ENCODE measurements at places on chromosomes 6 and 20. TPM values are rescaled to one million over a fixed set of nuclear protein-coding genes. Genes with fewer than 3 reads are reported as not detected.

DNA sequence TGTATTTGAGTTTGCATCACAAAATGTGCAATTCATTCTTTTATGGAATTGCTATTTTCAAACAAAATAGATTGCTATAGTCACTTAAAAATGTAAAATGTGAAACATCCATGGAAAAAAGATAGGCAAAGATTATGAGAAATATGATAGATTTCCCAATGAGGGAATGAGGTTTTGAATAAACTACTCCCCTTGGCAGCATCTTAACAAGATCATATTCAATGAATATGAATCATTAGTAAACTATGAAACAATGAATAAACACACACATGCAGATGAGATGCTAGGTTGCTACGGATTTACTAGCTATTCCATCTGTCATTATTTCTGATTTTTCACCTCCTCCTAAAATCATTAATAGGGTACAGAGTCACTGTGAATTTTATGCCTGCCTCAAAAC, 401.8 kb downstream of the PHF3 start:
- H3K36me3 ChIP-seq, result no peaks in the 10 kb centered on the region
- H3K4me1 ChIP-seq, result no peaks in the 10 kb centered on the region
- no peak for DNase-seq
- no peak overlapping the region for H3K4me3 ChIP-seq
- H3K27ac ChIP-seq, result no peak overlapping the region

The AVP gene
- total RNA-seq, result not detected

The LRRN4 gene
- total RNA-seq, result not detected

- peaks cover 30% of the 10 kb centered on the region for H3K27me3 ChIP-seq
- DNase-seq, result no peak
- no peaks in the 10 kb centered on the region for H3K36me3 ChIP-seq
- H3K27ac ChIP-seq, result no peak overlapping the region
- H3K4me1 ChIP-seq, result no peaks in the 10 kb centered on the region
- H3K4me3 ChIP-seq, result no peak overlapping the region
Measured at GRCh38 chr6:138203315-138203714, 15.0 kb downstream of the PBOV1 start.

DNA sequence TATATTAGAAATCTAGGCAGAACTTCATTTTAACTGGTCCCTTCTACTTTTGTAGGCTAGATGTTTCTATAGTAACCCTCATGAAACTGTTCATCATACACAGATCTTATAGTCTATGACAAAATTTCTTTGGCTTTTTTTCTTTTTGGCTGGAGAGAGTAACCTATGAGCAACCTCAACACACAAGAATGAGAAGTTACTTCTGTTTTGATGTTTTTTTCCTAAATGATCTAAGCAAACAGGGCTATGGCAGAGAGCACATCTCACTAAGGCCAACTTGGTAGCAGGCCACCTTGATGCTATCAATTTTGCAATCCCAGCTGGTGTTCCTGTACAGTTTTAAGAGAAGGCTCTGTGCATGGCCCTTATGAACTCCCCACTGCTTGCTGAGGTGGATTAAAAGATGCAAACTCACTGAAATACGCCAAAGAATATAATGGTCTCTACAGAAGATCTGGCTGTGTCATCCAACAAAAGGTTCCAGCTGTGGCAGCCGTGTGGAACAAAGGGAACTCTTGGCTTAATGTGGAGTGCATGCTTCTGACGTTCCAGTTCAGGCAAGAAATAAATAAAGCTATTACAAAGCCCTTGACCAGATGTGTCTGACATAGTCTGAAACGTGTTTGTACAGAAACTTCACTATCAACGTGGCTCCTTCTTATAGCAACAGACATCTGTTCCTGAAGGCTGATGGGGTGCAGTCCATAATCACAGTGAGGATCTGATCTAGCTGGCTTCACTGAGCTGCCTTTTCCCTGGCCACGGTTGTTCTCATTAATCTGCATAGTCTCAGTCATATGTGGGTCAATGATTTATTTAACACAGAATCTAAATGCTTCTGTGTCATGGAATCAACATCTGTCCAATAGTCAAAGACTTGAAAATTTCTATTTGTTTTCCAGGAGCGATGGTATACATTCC, 481.1 kb downstream of the BMP2 start:
- H3K4me3 ChIP-seq, result no peak overlapping the region
- no peak overlapping the region for H3K27ac ChIP-seq
- H3K27me3 ChIP-seq, result no peaks in the 10 kb centered on the region
- no peaks in the 10 kb centered on the region for H3K4me1 ChIP-seq
- DNase-seq, result no peak

The MAP3K4 gene
- total RNA-seq, result 50.6 TPM

The YTHDF1 gene
- 36.1 TPM for total RNA-seq

GRCh38 chr20:4524792-4525191, 196.9 kb upstream of the PRND start:
- no peaks in the 10 kb centered on the region for H3K4me1 ChIP-seq
- no peak for DNase-seq
- H3K27ac ChIP-seq, result no peak overlapping the region
- peaks cover 28% of the 10 kb centered on the region for H3K27me3 ChIP-seq
- no peaks in the 10 kb centered on the region for H3K36me3 ChIP-seq

DNA sequence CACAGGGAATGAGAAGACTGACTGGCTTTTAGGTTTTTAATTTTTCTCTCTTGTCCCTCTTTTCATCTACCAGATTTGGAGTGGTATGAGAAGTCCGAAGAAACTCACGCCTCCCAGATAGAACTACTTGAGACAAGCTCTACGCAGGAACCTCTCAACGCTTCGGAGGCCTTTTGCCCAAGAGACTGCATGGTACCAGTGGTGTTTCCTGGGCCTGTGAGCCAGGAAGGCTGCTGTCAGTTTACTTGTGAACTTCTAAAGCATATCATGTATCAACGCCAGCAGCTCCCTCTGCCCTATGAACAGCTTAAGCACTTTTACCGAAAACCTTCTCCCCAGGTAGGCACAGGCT, 644 bp downstream of the MAD2L1BP start:
- peak overlapping the region; percentile 87 for H3K27ac ChIP-seq
- DNase-seq, result peak; percentile 37
- peak overlapping the region; percentile 94 for H3K4me3 ChIP-seq

The SRPK1 gene
- 85.4 TPM for total RNA-seq

GRCh38 chr6:32244270-32244669, 20.4 kb upstream of the NOTCH4 start:
- no peaks in the 10 kb centered on the region for H3K36me3 ChIP-seq
- no peak for DNase-seq
- no peak overlapping the region for H3K27ac ChIP-seq
- H3K4me1 ChIP-seq, result peaks cover 28% of the 10 kb centered on the region
- peaks cover 27% of the 10 kb centered on the region for H3K27me3 ChIP-seq
- no peak overlapping the region for H3K4me3 ChIP-seq

DNA sequence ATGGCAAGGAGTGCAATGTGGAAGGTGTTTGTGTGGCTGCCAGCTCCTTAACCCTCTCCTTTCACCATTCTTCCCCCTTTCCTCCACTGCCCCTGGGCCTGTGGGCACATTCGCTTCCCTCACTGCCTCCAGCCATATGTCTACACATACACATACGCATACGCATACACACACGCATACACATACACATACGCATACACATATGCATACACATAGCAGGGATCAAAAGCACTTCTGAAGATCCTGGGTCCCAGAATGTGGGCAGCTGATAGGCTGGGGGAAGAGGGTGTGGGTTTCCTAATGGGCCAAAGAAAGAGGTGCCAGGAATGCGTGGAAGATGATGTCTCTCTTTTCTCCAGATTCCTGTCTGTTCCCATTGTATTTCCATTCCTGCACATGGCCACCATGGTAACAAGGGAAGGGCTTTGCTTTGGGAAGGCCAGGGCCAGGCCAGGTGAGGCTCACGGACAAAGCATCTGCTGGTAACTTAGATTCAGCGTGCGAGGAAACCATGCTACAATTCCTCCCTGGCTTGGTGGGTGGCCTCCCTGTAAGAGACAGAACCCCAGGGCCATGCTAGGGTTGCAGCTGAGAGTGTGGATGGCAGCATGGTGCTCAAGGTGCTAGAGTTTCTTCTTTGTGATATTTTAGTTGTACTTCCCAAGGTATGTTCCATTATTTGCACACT, 44.8 kb upstream of the GTSF1L start:
- H3K4me3 ChIP-seq, result no peak overlapping the region
- H3K27ac ChIP-seq, result no peak overlapping the region
- H3K36me3 ChIP-seq, result peaks cover 2% of the 10 kb centered on the region
- no peak for DNase-seq
- H3K4me1 ChIP-seq, result peaks cover 1% of the 10 kb centered on the region
- peaks cover 52% of the 10 kb centered on the region for H3K27me3 ChIP-seq

The GNMT gene
- 0.60 TPM for total RNA-seq

DNA sequence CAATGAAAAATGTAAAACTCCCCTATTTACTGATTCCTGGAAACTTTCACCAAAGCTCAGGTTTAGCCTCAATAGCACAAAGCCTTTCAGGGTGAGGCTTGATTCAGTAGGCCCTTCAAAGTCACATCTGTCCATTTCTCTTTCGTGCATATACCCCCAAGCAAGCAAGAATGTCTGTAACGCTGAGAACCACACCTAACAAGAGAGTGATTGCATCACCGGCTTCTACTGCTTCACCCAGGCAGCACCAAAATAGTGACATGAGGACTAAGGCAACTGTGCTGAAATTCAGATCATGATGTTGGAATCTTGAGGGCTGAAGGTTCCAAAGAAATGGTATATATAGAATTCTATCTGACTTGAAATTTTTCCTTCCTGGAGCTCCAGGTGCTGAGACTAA, 26.1 kb downstream of the CGA start:
- no peak overlapping the region for H3K4me3 ChIP-seq
- H3K27me3 ChIP-seq, result peaks cover 28% of the 10 kb centered on the region

The B3GAT2 gene
- total RNA-seq, result 0.05 TPM

DNA sequence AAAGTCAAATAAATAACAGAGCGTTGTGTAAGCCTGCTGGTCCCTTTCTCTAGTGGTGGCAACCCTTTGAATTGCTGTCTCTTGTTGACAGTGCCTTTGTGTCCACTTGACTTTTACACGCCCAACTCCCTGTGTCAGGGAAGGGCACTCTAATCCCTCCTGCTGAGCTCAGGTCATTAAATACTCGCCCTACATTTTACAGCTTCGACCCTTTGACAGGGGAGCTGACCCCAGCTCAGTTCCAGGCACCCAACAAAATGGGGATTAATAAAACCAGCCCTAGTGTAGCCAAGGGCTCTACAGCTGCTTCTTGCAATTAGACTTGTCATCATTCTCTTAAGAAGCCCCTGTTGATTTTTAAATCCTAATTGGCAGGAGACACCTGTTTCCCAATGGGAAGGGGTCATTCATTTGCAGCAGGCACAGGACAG, 308.2 kb downstream of the EYA4 start:
- H3K36me3 ChIP-seq, result no peaks in the 10 kb centered on the region
- H3K27me3 ChIP-seq, result no peaks in the 10 kb centered on the region
- no peaks in the 10 kb centered on the region for H3K4me1 ChIP-seq
- H3K4me3 ChIP-seq, result no peak overlapping the region

The GPR6 gene
- not detected for total RNA-seq

The GRM4 gene
- total RNA-seq, result not detected

GRCh38 chr6:158854214-158855101, 35.3 kb upstream of the EZR start:
- peaks cover 4% of the 10 kb centered on the region for H3K27me3 ChIP-seq
- no peak for DNase-seq
- no peak overlapping the region for H3K27ac ChIP-seq
- no peak overlapping the region for H3K4me3 ChIP-seq
- peaks cover 3% of the 10 kb centered on the region for H3K36me3 ChIP-seq

The TRIM40 gene
- not detected for total RNA-seq

The MCHR2 gene
- not detected for total RNA-seq

The C20orf204 gene
- 7.2 TPM for total RNA-seq

The LTB gene
- total RNA-seq, result 1,185 TPM

DNA sequence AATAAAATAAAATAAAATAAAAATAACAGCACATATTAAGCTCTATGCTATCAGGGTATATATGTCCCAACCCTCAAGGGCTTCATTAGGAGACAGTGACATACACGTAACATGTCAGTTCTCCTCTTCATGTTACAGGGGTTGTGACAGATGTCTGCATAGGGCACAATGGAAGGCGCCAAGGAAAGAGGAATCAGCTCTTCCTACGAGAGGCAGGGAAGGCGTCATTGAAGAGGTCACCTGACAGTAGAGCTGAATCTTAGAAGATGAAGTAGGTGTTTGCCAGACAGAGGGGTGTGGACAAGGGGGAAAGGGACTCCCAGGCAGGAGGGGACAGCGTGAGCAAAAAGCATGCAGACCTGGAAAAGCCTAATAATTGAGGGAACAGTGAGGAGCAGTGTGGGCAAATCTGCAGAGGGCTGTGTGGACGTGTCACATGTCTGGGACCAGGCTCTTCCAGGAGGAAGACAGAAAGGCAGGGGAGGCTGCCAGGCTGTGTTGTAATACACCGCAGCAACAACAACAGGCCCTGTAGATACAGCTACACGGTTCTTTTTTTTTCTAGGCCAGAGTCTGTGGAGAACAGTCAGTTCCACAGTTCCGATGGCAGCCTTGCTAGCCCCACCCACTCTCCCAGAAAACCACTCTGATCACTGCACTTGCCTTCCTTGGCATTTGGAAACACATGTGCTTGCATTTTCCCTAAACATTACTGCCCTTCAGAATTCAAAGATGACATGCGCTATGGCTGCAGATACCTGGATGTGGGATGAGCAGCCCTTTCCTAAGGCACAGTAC, 2.5 kb upstream of the FKBP5 start:
- H3K36me3 ChIP-seq, result peaks cover 2% of the 10 kb centered on the region
- H3K27ac ChIP-seq, result no peak overlapping the region
- DNase-seq, result no peak

GRCh38 chr6:2353412-2354137, 108.2 kb upstream of the GMDS start:
- no peaks in the 10 kb centered on the region for H3K4me1 ChIP-seq
- no peak overlapping the region for H3K27ac ChIP-seq
- no peaks in the 10 kb centered on the region for H3K36me3 ChIP-seq
- DNase-seq, result peak; percentile 62
- H3K27me3 ChIP-seq, result peaks cover 2% of the 10 kb centered on the region

- DNase-seq, result no peak
- H3K4me3 ChIP-seq, result no peak overlapping the region
- H3K27me3 ChIP-seq, result peaks cover 74% of the 10 kb centered on the region
- H3K4me1 ChIP-seq, result peaks cover 28% of the 10 kb centered on the region
- no peaks in the 10 kb centered on the region for H3K36me3 ChIP-seq
- H3K27ac ChIP-seq, result peak overlapping the region; percentile 60
Measured at GRCh38 chr6:46175446-46175845, 4.7 kb upstream of the ENPP5 start.

The SIRPD gene
- total RNA-seq, result 0.15 TPM

GRCh38 chr6:55957961-55958422, 82.6 kb upstream of the BMP5 start:
- DNase-seq, result no peak
- H3K36me3 ChIP-seq, result no peaks in the 10 kb centered on the region
- H3K4me1 ChIP-seq, result no peaks in the 10 kb centered on the region

The HCRTR2 gene
- total RNA-seq, result not detected

The CHRNA4 gene
- not detected for total RNA-seq

The GABRR2 gene
- total RNA-seq, result 0.78 TPM

The HLA-DQA1 gene
- 41.1 TPM for total RNA-seq

- H3K27me3 ChIP-seq, result peaks cover 7% of the 10 kb centered on the region
- H3K36me3 ChIP-seq, result no peaks in the 10 kb centered on the region
- no peak overlapping the region for H3K4me3 ChIP-seq
- H3K4me1 ChIP-seq, result peaks cover 23% of the 10 kb centered on the region
- H3K27ac ChIP-seq, result no peak overlapping the region
- no peak for DNase-seq
Measured at GRCh38 chr6:21259660-21260059, 333.9 kb upstream of the SOX4 start.
